ENCODE measurements at places on chromosomes 13 and 19.

DNA sequence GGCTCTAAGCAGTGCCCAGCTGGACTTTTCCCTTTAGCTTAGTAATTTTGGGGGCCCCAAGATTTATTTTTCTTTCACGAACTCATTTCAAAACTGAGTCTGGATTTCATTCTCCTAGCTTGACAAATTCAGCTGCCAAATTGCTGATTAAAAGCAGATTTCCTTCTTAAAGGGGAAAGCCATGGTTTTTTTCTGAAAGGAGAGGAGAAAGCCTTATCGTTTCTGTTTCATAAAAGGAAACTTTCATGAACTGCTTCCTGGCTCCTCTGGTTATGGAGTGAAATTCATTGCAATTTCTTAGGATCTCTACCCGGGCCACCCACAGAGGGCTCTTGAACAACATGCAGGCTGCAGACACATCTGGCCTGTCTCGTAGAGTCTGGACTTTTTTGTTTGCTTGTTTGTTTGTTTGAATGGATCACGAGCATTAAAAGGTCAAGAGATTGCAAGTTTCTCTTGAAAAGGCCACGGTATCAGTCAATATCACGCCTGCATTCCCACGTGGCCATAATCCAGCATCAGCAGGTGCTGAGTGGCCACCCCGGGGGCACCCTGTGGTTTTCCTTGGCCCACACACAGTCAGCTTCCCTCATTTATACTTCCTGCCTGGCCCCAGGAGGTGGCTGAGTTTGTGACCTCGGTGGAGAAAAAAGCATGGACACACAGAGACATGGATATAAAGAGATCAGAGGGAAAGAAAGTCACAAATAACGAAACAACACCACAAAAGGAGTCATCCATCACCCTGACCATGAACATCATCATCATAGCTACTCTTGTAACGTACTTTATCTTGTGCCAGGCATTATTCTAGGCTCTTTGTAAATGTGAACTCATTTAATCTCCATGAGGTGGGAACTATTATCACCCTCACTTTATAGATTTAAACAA lies 10.5 kb upstream of the KLK4 start:
- no peak for DNase-seq

DNA sequence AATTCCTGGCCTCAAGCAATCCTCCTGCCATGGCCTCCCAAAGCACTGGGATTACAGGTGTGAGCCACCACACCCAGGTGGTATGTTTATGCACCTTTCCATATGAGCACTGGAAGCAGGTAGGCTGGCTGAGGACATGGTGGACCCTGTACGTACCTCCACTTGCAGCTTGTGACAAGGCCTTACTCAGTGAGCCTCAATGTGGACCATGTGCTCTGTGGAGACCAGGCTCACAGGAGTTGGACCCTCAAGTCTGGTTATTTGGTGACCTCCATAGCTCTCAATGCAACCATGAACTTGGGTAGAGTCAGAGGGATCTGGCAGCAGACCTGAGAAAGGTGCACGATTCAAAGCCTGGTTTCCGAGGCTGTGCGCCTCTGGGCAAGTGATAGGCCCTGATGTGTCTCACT lies 5.5 kb downstream of the ACP4 start:
- no peak for DNase-seq

GRCh38 chr19:38452430-38453366 lies 19.2 kb downstream of the RYR1 start:
- DNase-seq: peak; percentile 89

GRCh38 chr13:40652588-40652940 lies 13.9 kb downstream of the FOXO1 start:
- DNase-seq: no peak

DNA sequence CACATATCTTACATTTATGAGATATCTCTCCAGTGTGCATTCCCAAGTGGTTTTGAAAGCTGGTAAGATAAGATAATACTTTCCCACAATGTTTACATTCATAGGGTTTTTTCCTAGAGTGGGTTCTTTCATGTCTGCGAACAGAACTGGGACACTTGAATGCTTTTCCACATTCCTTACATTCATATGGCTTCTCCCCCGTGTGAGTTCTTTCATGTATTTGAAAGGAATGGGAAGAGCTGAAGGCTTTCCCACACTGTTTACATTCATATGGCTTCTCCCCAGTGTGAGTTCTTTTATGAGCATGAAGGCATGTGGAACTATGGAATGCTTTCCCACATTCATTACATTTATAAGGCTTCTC lies 19.7 kb downstream of the ZNF433 start:
- no peak for DNase-seq

- DNase-seq: no peak
Observed at GRCh38 chr19:4922530-4923275, 13.4 kb downstream of the UHRF1 start.

DNA sequence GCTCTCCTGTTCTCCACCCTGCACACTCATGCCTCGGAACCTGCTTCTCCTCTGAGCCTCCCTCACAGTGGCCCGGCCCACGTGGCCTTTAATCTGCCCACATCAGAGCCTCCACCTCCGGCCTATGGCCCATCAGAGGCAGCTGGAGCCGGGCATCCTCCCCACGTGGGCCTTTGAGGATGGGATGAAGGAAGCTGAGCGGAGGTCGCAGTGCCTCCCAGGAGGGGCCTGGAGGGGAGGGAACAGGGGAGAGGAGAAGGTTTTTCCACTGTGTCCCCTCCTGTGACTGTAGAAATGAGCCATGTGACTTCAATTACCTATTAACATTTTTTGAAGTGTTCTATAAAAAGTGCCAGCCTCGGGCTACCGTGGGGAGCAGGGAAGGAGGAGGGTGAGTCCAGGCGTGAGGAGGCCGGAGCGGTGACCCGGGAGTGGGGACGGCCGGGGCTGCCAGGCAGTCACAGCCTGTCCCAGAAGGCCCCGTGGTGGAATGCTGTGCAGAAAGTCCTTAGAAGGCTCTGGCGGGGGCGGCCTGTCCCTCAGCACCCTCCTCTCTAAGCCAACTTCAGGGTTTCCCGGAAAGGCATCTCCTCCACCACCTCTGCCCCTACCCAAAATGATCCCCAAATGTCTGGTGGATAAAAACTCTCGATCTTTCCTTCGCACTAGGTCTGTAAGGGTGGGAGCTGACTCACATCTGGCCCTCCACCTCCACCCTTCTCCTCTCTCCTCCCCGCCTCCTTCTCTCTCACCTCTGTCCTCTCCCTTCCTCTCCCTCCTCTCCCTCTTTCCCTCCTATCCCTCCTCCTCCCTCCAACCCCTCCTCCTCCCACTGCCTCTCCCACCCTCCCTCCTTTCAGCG lies 24.8 kb upstream of the SLC1A5 start:
- peak; percentile 17 for DNase-seq

DNA sequence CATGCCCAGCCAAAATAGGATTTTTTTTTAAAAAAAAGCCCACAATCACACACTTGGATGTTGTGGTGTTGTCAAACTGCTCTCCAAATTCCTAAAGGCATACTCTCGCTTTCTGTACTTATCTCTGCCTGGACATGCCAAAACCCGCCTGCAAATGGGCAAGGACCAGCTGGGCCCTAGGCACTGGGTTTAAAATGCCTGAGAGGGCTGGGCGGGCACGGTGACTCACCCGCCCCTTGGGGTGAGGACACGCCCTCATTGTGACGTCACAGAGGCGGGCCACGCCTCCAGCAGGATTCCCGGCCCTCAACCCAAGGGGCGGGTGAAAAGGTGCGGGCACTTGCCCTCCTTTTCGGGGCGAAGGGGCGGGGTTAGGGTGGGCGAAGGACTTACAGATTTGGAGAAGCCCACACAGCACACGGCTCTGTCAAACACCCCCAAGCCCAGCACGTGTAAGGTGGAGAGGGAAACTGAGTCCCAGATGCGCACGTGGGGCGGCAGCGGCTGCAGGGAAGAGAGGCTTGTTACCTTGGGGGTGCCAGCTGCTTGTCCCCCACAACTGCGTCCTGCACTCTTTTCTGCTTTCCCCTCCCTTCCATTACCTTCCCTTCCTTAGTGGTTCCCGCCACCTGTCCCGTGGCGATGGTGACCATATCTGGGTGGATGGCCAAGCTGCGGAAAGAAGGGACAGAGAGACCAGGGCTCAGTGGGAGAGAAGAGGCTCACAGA lies 6.6 kb downstream of the EML2 start:
- peak; percentile 95 for DNase-seq

GRCh38 chr13:44158881-44159632 lies 214.6 kb upstream of the SERP2 start:
- no peak for DNase-seq

- DNase-seq: no peak
Observed at GRCh38 chr19:7665076-7665475, 3.8 kb upstream of the RETN start.

DNA sequence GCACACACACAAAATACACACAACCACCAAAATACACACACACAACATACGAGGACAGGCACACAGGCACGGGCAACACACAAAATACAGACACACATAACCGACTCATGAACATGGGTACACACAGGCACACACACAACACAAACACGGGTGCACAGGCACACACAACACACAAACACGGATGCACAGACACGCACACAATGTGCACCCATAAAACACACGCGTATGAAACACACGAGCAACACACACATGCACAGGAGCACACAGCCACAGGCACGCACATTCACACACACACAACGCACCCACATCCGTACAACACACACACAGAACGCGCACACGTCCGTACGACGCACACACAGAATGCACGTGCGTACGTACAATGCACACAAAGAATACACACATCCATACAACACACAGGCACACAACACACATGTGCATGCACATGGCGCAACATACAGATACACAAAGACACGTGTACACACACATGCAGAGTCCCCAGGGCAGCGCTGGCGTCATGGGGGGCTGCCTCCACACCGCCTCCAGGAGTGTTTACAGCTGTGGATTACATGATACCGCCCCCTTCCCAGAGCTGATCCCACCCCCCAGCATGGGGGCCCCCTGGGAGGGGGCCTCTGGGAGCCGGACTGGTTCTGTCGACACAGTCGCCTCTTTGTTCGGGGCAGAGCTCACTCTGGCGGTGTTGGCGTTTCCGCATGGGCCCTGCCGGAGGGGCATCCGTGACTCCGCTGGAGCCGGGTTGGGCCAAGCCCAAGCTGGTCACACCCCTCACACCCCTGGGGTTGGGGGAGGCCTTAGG lies 2.9 kb downstream of the SBNO2 start:
- DNase-seq: peak; percentile 28

- DNase-seq: no peak
Observed at GRCh38 chr13:73250061-73250460, 191.3 kb downstream of the KLF5 start.

- peak; percentile 33 for DNase-seq
Observed at GRCh38 chr13:71759651-71760511, 107.1 kb downstream of the DACH1 start.

DNA sequence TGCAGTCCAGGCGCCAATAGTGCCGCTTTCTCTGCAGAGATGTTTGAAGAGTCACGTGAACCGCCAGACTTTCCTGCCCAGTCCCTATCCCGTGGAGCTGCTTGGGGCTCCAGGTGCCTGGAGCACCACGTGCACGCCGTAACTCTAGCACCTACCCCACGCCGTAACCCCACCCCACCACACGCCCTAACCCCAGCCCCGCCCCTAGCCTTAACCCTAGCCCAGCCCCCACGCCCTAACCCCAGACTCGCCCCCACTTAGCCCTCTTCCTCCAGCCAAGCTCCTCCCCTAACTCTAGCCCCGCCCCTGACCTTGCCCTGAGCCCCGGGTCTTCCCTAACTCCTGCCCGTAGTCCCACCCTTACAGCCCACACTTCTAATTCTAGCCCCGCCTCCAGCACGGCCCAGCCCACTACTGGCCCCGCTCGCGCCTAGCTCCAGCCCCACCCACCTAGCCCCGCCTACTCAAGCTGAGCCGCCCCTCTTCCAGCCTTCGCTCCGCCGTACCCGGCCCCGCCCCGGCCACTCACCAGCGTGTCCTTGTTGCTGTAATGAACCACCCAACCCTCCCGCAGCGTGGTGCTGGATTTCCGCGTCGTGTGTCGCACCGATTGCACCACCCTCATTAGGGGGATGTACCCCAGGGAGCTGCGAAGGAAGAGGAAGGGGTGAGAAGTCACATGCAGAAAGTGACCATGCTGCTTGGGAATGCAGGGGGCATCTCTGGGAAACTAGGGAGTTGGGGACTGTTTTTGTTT lies 19.5 kb downstream of the PRKD2 start:
- peak; percentile 98 for DNase-seq

- DNase-seq: no peak
Observed at GRCh38 chr13:73572824-73573223, 514.0 kb downstream of the KLF5 start.

GRCh38 chr13:43389573-43389972 lies 366.2 kb downstream of the DNAJC15 start:
- DNase-seq: no peak

- peak; percentile 81 for DNase-seq
Observed at GRCh38 chr19:4987256-4987655, 18.3 kb downstream of the KDM4B start.

- DNase-seq: no peak
Observed at GRCh38 chr13:93635616-93636032, 409.0 kb downstream of the GPC6 start.

DNA sequence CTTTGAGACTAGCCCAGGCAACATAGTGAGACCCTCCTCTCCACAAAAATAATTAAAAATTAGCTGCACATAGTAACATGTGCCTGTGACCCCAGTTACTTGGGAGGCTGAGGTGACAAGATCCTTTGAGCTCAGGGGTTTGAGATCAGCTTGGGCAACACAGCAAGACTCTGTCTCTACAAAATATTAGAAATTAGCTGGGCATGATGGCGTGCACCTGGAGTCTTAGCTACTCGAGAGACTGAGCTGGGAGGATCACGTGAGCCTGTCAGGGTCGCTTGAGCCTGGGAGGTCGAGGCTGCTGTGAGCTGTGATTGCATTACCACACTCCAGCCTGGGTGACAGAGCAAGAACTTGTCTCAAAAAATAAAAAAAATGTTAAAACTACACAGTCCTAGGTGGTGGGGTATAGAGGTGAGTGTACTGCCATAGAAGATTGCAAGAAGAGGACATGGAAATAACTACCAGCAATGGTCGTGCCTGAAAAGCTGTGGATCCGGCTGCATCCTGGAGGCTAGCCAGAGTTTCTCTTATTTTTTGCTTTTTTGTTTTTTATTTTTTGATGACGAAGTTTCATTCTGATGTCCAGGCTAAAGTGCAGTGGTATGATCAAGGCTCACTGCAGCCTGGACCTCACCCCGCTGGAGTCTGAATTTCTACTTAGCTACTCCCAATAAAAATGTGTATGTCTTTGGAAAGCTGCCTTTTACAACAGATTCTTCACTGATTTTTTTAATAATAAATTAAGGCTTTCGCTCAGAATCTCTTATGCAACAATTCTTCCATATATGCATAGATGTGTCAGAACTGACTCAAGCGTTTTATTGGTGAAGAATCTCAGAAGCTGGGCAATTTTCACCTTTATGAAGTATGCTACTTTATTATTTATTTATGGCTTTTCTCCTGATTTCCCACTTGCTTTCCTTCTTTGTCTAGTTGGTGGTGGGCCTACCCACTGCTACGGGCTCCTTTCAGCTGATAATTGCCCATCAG lies 393.8 kb downstream of the TSHZ3 start:
- DNase-seq: no peak

DNA sequence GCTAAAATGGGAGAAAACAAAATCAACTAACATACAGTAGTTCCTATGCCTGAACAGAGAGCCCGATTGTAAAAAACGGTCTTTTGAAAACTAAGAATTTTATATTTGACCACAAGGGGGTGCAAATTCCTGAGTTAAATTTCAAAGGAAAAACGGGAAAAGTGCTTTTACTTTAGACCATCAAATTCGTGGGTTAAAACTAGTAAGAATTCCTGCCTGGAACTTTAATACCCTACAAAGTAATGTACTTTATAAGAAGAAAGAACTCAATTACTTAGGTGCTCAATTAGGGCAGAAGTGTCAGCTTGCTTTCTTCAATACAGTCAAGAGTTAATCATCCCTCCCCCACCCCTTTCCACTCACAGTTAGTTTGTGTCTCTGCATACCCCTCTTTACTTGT lies 69.8 kb downstream of the KCNRG start:
- DNase-seq: peak; percentile 24
